Stimulated activated memory B cell treated with anti-CD40 and anti-IgM and Interleukin-4, amounts not matched to agents 10 μg/mL and 1 μg/mL and 100 μg/mL, for 72 hours (primary cell): ENCODE measurements at places on chromosomes 6 and 20.

DNA sequence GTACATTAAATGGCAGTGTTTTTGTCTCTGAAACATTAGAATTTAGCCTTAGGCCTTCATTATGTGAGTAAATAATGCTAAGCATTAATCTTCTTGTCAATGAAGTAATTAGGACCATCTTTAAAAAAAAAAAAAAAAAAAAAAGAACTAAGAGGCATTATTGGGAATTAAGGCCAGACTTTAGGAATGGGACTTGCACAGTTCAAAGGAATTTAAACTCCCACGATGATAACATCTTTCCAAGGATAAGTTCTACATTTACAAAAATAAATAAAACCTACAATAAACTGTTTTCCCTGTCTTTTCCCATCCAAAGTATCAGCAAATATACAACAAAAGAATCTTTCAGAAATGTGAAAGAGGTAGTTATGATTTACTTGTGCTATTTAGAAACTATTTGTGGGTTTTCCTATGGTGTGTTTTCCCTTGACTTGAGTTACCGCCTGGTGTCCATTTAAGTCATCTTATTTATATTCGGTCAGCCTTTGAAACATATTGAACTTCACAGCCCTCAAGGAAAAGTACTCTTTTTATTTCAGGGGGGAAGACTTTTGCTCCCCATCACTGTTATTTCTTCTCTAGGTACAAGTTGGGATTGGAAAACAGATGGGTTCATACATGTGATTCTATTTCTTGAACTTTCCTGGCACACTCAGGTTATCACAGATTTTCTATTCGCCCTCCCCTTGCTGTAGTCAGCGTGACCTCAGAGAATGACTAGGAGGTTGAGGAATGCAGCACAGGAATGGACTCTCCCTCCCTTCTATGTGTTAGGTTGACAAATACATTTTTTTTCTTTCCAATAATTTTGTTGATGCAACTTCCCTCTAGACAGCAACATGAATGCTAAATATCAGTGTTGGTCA, 13.6 kb downstream of the STMND1 start:
- no peaks in the 10 kb centered on the region for H3K36me3 ChIP-seq
- no peak overlapping the region for H3K27ac ChIP-seq
- no peak overlapping the region for H3K4me3 ChIP-seq

DNA sequence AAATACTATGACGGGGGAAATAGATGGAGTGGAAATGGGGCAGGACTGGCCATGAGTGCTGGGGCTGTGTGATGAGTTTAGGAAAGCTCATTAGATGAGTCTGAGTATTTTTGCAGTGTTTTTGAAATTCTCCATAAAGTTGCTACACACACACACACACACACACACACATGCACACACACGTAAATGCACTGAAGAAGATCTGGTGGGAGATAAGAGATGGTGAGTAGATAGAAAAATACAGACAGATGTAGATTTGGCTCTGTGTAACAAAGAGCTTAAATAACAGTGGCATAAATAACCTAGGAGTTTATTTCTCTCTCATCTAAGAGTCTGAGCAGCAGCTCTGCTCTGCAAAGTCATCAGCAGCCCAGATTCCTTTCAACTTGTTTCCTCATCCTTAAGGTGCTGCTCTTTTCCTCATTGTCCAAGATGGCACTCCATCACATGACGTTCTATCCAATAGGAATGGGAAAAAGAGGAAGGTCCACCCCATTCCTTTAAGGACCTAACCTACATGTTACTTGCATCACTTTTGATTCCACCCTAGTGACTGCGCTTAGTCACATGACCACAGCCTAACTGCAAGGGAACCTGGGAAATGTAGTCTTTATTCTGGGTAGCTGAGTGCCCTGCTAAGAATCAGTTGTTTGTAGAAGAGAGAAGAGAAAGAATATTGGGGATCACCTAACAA, 76.4 kb downstream of the EYA2 start:
- peaks cover 52% of the 10 kb centered on the region for H3K27me3 ChIP-seq
- no peak overlapping the region for H3K4me3 ChIP-seq

- peaks cover 6% of the 10 kb centered on the region for H3K36me3 ChIP-seq
- no peak overlapping the region for H3K4me3 ChIP-seq
- no peak for ATAC-seq
- peaks cover 42% of the 10 kb centered on the region for H3K4me1 ChIP-seq
- peaks cover 8% of the 10 kb centered on the region for H3K27me3 ChIP-seq
- no peak overlapping the region for H3K27ac ChIP-seq
Observed at GRCh38 chr6:367891-368630, 23.5 kb upstream of the IRF4 start.

DNA sequence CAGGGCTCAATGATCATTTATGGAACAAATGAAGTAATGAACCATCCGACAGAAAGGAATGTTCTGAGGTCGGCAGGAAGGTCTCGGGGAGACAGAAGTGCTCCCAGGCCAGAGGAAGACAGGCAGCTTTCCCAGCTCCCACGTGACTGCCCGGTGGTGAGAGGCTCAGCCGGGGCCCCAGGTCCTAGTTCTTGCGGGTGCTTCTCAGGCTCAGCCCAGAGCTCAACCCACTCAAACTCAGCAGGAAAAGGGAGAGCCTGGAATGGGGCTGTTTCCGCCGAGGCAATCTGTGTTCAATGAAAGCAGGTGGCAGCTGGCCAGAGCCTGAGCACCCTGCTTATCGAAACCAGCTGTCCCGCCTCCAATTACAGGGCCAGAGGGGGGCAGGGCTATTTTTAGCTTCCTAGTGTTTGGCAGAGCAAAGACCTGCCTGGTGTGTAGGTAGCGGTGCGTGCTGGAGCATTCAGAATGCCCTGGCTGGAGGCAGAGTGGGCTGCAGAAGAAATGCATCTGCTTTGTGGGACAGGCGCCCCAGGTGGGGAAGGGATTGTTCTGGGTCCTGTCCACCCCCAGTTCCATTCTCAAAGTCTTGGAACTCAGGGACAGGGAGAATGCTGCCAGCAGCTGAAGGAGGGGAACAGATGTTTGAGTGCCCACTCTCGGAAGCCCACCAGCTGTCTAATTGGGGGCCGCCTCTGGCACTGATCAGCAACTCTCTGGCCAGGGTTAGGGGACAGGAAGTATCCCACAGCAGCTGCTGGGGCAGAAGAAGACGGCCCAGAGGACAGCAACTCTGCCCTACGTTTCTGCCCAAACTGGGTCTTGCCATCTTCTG, 145.1 kb downstream of the PREX1 start:
- H3K4me3 ChIP-seq = no peak overlapping the region
- H3K27ac ChIP-seq = no peak overlapping the region
- H3K36me3 ChIP-seq = peaks cover 35% of the 10 kb centered on the region
- no peak for ATAC-seq

GRCh38 chr20:20369250-20370093, 1.6 kb downstream of the INSM1 start:
- H3K27ac ChIP-seq = no peak overlapping the region
- H3K4me3 ChIP-seq = peak overlapping the region; percentile 62
- no peaks in the 10 kb centered on the region for H3K36me3 ChIP-seq
- peaks cover 13% of the 10 kb centered on the region for H3K4me1 ChIP-seq
- H3K27me3 ChIP-seq = peaks cover 78% of the 10 kb centered on the region

DNA sequence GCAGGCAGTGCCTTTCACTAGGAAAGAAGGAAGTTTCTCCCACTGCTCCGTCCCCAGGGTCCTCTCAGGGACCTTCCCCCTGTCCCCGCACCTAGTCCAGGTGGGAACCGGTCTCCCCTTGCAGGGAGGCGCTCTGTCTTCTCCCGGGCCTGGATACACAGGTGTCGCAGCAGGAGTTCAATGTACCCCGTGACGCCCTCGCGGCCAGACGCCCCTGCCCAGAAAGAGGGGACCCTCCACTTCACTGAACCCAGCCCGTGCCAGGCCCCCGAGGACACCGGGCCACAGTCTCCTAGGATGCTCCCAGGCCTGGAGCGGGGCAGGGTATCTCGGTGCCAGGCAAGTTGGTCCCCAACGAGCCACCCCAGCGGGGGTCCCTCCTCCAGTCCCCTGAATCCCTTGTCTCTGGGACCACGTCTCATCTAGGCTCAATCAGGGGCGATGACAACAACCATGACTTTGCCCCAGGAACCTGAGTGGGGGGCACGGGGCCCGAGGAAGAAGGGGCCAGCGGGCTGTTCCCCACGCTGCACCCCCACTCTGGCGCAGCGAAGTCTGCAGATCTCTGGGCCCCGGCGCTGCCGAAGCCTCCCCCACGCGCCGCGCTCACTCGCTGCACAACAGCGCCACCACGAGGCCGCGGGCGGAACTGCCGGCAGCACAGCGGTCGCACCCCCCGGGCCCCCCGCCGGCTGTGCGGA, 103.0 kb downstream of the EDN3 start:
- no peak overlapping the region for H3K4me3 ChIP-seq
- ATAC-seq = peak; percentile 55
- no peaks in the 10 kb centered on the region for H3K36me3 ChIP-seq
- H3K27me3 ChIP-seq = peaks cover 9% of the 10 kb centered on the region
- peaks cover 5% of the 10 kb centered on the region for H3K4me1 ChIP-seq

- H3K4me3 ChIP-seq = no peak overlapping the region
- H3K27ac ChIP-seq = no peak overlapping the region
- peaks cover 50% of the 10 kb centered on the region for H3K36me3 ChIP-seq
- ATAC-seq = no peak
- H3K4me1 ChIP-seq = peaks cover 6% of the 10 kb centered on the region
Observed at GRCh38 chr6:1724124-1724523, 114.4 kb downstream of the FOXC1 start.

- H3K36me3 ChIP-seq = no peaks in the 10 kb centered on the region
- peaks cover 22% of the 10 kb centered on the region for H3K4me1 ChIP-seq
- H3K27ac ChIP-seq = peak overlapping the region; percentile 87
- H3K4me3 ChIP-seq = peak overlapping the region; percentile 91
- H3K27me3 ChIP-seq = peaks cover 14% of the 10 kb centered on the region
Observed at GRCh38 chr6:29793036-29793356, 34.6 kb upstream of the HLA-G start.

- no peaks in the 10 kb centered on the region for H3K36me3 ChIP-seq
- ATAC-seq = peak; percentile 22
- H3K27ac ChIP-seq = no peak overlapping the region
- peaks cover 63% of the 10 kb centered on the region for H3K27me3 ChIP-seq
- peak overlapping the region; percentile 78 for H3K4me3 ChIP-seq
Observed at GRCh38 chr20:8132484-8133309, 631 bp downstream of the PLCB1 start.
